ENCODE measurements at places on chromosomes 4 and X.

DNA sequence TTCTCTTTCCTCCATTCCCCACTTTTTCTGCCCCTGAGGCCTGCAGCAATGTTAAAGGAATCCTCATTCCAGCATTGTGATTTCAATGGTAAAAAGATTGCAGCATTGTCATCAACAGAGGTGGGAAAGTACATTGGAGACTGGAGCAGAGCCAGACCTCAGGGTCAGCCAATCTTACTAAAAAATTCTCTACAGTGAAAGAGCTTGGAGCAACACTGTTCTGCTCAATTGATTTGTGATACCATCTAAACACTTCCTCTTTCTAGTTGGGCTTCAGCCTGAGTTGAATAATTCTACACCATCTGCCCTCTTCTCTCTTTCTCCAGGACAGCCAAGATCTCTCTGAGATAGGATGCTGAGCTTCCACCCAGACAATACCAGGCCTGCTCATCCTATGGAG lies 176.5 kb downstream of the AR start:
- no peak for DNase-seq

DNA sequence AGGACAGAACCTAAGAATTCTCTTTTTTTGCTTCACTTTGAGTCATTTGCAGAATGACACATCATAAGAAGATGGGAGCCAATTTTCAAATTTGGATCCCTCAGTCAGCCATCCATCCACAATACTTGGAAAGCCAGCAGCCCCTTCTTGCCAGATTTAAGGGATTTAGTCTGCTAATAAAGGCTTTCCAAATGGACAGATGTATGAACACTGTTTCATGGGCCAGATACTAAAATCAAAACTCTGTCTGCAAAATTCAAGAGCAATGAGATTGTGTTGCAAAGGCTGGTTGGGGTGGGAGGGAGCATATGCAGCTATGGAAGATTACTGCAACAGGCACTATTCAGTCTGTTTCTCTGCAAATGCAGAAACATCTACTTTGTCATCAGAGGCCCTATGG lies 37.7 kb upstream of the KCNIP4 start:
- DNase-seq: no peak

DNA sequence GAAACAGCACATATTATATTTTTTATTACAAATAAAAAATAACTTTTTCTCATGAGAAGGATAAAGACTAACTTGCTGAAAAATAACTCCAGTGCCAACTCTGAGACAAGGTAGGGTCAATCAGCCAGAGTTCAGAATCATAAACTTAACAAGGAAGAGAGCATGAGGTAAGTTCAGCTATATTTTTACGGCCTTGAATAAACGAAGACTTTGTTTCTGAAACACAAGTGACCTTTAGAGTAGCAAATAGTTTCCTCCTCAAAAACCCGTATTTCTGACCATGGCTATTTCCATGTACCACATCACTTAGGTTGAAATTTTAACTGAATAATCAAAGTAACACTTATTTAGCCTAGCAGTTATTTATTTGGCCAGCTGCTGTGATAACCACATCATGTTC lies 45.5 kb downstream of the PRDM5 start:
- no peak for DNase-seq

- DNase-seq: no peak
Measured at GRCh38 chr4:101756181-101756580, 34.3 kb upstream of the BANK1 start.

- DNase-seq: no peak
Measured at GRCh38 chr4:106869551-106869950, 166.6 kb downstream of the DKK2 start.

DNA sequence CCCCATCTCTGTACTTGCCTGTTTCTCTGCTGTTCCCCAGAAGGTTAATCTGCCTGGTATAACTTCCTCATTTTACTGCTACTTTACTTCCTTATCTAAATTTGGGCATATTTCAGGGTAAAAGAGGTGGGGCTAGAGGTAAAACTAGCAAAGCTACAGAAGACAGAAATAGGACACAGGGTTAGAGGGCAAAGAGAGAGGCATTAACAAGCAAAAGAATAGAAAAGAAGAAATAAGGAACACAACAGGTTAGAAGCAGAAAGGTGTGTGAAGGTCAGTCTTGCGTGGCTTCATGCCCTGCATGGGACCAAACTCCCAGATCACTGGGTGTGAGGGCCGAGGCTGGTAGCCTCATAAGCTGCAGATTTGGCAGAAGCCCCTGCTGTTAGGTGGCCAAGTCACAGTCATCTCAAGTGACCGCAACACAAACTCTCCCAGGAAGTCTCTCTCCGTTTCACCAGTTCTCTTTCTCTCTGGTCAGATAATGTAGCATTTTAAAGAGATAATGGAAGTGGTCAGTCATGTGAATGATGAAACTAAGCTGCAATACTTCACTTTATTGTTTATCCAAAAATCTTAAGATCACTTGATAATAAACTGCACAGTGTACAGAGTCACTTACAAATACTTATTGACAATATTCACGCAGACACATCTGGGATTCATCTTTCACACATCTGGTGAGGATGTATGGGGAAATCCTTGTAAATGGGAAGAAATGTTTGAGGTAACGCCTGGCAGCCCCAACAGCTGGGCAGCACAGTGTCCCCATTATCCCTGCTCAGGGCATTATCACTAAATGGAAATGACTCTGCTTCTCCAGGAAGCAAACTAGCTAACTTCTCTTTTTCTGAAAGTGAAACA lies 16.4 kb downstream of the TMEM154 start:
- DNase-seq: no peak

DNA sequence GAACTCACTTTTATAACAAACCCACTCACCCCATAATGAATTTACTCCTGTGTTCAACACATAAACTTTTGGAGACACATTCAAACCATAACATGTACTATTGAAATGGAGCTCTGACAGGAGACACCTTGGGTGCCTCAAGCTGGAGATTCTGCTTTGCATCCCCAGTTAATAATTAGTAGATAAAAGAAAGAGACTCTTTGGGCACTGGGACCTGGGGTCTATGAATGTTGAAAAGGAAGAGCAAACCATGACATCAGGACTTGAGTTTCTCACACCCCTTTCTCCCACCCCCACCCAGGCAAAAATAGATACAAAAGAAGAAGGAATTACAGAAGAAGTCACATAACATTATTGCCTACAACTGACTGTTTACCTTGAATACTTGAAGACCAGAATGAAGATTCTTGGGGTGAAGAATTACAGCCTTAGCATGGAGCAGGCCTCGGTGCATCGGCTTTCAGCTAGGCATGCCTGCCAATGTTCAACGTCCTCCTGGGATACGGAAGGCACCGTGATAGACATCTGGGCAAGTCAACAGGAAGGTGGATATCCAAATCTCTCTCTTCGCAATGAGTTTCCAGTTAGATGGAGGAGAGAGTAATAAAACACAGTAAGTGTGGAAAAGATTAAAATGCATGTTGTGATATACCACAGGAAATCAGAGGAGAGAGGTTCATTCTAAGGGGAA lies 316.0 kb downstream of the TRIML1 start:
- no peak for DNase-seq

DNA sequence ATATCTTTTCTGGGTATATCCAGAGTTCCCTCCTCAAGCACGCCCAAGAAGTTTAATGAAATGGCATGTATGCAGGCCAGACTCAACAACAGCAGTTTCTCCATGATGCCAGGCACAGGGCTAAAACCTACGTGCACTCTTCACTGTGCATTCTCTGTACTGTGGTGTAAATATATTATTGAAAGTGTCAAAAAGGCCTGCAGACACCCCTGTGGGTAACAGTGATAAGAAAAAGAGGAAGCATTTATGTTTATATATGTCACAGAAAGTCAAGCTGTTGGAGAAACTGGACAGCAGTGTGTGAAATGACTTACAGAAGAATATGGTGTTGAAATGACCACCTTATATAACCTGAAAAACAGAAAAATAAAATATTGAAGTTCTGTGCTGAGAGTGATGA lies 29.6 kb upstream of the DCAF8L1 start:
- DNase-seq: no peak

GRCh38 chrX:78019586-78020483 lies 50.4 kb upstream of the PGAM4 start:
- DNase-seq: no peak

GRCh38 chr4:108139089-108139488 lies 29.6 kb downstream of the LEF1 start:
- DNase-seq: no peak

GRCh38 chr4:82352825-82353366 lies 20.9 kb downstream of the HNRNPD start:
- DNase-seq: no peak

DNA sequence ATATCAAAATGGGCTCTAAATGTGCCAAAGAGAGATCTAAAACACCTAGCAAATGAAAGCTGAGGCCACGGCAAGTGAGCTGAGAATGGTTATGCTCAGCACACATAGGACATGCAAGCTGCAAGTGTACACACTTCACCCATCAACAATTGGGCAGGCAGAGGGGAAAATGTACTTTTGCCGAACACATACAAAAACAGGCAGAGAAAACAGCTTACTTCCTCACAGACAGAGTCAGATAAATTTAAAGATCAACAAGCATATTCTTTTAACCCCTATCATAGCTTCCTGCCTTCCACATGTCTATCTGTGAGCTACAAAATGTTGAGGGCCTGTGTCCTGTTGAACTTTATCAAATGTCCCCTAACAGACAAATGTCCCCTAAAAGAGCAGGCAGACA lies 60.3 kb downstream of the SH3KBP1 start:
- DNase-seq: no peak

- no peak for DNase-seq
Measured at GRCh38 chrX:138982365-138982764, 270.8 kb upstream of the FGF13 start.

DNA sequence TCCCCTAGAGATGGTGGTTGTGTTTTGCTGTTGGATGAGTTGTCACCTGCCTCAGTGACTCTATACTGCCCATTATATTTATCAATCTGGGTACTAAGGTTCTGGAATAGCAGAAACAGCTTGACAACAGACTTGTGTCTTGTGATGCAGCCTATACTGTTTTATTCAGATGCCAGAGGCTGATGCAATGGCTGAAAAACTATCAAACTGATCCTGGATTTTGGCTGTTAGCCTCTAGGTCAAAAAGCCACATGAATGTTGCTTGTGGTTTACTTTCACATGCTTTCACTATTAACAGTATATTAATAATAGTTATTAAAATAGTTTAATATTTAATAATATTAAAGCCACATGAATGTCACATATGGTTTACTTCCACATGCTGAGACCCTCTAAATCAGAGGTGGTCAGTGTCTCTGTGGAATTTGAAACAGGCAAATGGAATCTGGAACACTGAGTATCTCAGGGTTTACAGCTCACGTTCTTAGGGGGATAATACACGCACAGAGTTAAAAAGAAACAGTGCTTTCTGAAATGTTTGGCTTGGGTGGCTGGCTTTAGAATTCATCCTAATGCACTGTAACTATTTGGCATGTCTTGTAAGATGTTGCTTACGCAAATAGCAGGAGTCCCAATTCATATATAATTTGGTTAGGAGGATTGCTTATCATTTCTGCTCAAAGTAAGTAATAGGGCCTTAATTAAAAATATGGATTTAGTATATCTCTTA lies 82.5 kb upstream of the LCORL start:
- no peak for DNase-seq

All from activated gamma-delta T cell treated with Interleukin-2 at 50 U/mL for 16 hours (primary cell).